ENCODE measurements at places on chromosomes 5 and 9. TPM values are rescaled to one million over a fixed set of nuclear protein-coding genes. Genes with fewer than 3 reads are reported as not detected.

Gene DIRAS2
- 0.30 TPM for polyA plus RNA-seq

Gene PCDHA1
- polyA plus RNA-seq = 0.03 TPM

Gene GMCL2
- not detected for polyA plus RNA-seq

Gene ENTPD2
- 1.6 TPM for polyA plus RNA-seq

Gene SLC4A9
- 0.06 TPM for polyA plus RNA-seq

Gene DAPK1
- polyA plus RNA-seq = 12.8 TPM

Gene OGN
- polyA plus RNA-seq = 31.8 TPM
